ENCODE measurements at places on chromosomes 1 and 21. TPM values are rescaled to one million over a fixed set of nuclear protein-coding genes. Genes with fewer than 3 reads are reported as not detected.

The F13B gene
- not detected for polyA plus RNA-seq

The ZFP69 gene
- 1.4 TPM for polyA plus RNA-seq

DNA sequence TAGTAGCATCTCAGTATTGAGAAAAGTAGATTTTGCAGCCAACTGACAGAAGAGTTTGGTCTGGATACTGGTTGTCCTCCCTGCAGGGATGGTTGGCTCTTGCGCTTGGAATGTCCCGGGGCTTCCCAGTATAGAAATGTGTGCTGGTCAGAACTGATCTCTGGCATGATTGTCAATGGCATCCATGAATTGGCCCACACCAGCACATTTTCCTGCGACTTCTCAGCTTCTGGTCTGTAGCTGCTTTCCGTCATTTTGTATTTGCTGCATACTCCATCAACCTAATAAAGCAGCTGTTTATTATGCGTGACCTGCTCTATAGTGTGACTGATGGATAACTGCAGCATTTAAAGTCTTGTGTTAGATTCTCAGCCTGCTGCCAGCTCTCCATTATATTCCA lies 203.7 kb downstream of the S1PR1 start:
- no peak for DNase-seq

DNA sequence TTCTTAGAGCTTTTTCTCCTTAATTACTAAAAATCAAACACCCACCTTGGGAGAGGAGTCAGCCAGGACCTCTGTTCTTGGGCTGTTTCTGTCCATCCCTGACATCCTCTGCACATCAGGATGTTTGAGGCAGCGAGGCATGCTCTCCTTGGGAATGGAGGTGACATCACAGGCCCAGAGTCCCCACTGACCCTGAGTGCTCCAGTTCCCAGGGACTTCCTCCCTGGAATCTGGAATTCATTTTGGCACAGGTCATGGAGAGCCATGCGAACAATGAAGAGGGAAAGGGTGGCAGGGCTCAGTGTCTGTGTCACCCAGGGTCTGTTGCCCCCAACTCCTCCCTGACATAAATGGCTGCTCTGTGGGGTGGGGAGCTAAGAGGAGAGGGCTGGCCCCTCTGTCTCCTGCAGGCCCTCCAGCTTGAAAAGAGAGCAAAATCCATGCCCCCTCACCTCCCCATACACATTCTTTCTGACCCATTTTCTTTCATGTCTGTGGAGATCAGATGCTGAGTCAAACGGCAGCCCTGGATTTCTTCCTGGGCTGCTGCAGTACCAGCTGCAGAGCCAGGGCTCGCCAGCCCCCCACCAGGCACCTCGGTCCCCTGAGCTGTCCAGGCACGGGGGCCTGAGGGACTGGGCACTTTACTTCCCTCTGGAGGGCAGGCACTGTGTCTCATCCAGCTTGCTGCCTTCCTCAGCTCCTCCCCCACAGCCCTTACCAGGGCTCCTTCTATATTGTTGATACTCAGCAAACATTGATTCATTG lies 102.0 kb downstream of the NMNAT2 start:
- no peak for DNase-seq

- no peak for DNase-seq
Measured at GRCh38 chr1:162706003-162706402, 73.7 kb downstream of the DDR2 start.

Data from BJ (cell line).